ENCODE measurements at places on chromosomes 4 and X.
A peak's percentile ranks its signal among the peaks of the same experiment; 100 is the strongest.

- peak; percentile 32 for DNase-seq
Observed at GRCh38 chrX:68503836-68504636, 5.2 kb downstream of the YIPF6 start.

GRCh38 chrX:35023683-35024082 lies 81.1 kb downstream of the FAM47B start:
- no peak for DNase-seq

- DNase-seq, result no peak
Observed at GRCh38 chr4:70914000-70914399, 11.8 kb downstream of the MOB1B start.

DNA sequence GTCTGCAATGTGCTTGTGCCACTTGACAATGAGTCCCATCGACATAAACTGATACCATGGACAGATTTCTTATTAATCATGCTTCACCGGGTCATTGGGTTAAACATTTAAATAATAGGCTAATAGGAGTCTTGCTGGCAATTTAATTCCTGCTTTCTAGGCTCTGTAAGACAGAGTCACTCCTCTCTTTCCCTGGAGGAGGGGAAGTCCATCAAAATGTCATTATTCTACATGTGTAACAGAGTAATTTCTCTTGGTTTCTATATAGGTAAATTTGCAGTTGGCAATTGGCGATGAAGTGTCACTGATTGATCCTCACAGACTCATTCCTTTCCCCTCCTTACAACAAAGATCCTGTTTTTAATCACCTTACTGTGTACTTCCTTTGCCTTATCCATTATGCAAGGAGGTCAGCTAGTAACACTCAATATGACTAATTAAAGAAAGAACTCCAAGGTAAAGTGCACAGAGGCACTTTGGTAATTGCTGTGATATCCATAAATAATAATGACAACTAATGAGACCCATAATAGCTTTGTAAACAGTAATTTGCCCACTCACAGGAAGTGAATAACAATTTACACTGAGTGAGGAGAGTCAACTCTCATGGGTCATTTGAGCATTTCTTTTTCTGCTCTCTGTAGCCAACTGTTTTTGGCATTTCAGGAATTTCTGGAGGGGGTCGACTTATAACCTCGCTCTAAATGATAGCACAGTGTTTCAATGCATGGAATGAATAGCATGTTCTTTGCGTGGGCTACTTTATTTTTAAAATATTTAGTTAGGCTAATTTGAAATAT lies 184.0 kb downstream of the UGT8 start:
- no peak for DNase-seq

- no peak for DNase-seq
Observed at GRCh38 chr4:26048378-26048882, 134.4 kb downstream of the SMIM20 start.

Measured in stimulated activated CD4-positive, alpha-beta T cell treated with anti-CD3 and anti-CD28 coated beads, Interleukin-1b, Interleukin-23, amount 100 ng/mL, for 24 hours (primary cell).